ENCODE measurements at places on chromosomes 7 and 10.

DNA sequence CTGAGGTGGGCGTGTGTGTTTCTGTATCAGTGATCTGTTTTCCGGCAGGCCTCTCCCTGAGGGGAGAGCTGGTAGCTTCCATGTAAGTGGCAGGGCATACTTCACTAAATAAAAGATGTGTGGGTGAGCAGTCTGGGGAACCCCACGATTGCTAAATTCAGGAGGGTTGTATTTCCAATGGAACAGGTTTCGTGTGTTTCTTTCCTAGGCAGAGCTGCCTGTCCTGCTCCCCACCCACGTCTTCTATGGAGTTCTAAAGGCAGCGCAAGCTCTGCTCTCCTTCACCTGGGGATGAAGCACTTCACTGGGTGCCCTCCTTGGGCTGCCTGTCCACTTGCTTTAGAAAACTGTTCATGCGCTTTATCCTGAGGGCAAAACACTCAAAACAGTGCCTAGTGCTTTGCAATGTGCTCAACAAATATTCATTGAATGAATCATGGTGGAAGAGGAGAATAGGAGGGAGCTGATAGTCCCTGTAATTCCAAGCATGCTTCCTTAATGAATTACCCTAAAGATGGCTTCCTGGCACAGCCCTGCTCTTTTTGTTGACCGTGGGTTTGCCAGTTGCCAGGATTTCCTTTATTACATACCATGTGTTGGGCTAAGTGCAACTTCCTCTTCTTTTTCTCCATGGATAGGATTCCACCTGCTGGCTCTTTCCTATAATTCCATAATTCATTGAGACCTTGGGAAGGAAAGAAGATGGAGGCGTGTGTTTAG lies 50.6 kb upstream of the SRPK2 start:
- DNase-seq: no peak

- no peak for DNase-seq
These were observed 2.6 kb downstream of the PRLHR start for GRCh38 chr10:118592675-118593330.

GRCh38 chr7:21550076-21550475 lies 7.2 kb downstream of the DNAH11 start:
- DNase-seq: no peak

DNA sequence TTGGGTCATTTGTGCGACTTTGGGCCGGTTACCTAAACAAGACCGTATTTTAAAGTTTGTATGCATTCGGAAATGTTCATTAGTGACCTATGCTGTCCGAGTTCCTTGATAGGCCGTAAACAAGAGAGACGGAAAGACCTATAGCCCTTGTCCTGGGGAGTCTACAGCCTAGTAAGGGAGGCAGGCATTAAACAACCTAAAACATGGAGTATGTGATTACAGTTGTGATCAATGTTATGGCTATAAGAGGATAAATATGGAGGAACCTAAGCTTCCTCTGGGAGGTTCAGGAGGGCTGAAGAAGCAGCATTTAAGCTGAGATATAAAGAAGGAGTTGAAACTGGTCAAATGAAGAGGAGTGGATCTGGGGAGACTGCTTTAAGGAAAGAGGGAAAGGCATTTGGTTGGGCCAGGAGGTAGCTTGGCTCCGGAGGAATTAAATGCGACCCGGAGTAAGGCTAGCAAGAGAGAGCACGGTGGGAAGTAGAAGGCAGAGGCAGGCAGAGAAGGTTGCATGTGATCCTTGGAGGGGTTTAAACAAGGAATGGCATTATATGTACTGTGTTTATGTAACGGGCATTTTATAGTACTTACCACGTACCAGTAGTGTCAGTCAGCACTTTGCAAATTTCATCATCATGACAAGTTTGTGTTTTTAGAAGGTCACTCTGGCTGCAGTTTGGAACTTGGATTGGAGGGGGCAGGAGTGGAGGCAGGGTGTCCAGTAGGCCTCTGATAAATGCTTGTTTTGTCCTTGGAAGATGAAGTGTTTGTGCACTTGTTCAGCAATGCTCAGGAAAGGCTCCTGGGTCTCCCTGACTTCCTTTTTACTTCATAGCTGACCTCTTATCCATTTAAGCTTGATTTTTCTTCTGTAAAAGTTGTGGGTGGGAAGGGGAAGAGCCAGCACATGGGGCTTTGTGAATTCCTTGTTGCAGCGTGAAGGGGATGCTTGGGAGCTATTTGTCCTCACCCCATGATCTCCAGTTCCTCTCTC lies 1.0 kb upstream of the AVPI1 start:
- no peak for DNase-seq

- no peak for DNase-seq
These were observed 2.0 kb upstream of the BLVRA start for GRCh38 chr7:43756368-43757072.

- no peak for DNase-seq
These were observed 334.8 kb downstream of the TNS3 start for GRCh38 chr7:47247132-47247531.

- no peak for DNase-seq
These were observed 18.3 kb downstream of the CALHM2 start for GRCh38 chr10:103433858-103434257.

DNA sequence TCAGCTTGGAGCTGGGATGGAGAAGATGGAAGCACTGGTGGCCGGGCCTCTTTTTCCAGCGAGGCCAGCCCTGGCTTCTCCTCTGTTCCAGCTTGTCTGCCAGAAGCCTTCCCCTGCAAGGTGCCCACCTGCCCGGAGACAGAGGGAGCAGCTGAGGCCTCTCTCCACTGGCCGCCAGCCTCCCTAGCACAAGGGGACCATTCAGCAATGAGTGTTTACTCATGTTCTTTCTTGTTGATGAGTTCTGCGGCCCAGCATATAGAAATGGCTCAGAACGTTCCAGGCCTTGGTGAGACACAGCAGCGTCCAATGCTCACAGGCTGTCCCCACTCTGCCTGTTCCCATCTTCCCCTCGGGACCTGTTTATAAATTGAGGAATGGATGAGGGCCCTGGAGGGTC lies 47.3 kb downstream of the CHST3 start:
- DNase-seq: no peak

GRCh38 chr10:34537629-34538231 lies 277.4 kb downstream of the PARD3 start:
- no peak for DNase-seq

- no peak for DNase-seq
These were observed 143.4 kb downstream of the TMEM168 start for GRCh38 chr7:112646783-112647182.

DNA sequence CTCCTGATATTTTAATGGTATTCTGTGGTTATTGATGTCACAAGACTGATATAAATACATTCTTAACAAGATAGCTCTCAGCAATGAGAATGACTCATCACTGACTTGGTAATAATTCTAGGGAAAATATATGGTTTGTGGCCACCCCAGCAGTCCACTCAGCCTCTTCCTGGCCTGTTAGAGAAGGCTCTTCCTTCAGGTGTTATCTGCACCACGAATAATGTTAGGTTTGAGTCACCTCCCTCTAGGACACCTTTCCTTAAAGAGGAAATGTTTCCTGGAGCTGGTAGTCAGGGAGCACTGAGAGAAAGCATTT lies 163.3 kb downstream of the SVIL start:
- no peak for DNase-seq

- DNase-seq: no peak
These were observed 107.4 kb downstream of the CLEC2L start for GRCh38 chr7:139630643-139631519.

- no peak for DNase-seq
These were observed 60.7 kb downstream of the CD36 start for GRCh38 chr7:80699045-80699638.

GRCh38 chr10:88975377-88975720 lies 15.2 kb upstream of the FAS start:
- no peak for DNase-seq

- no peak for DNase-seq
These were observed 16.8 kb downstream of the DOCK1 start for GRCh38 chr10:126921974-126922525.

- DNase-seq: no peak
These were observed 217.0 kb upstream of the CTBP2 start for GRCh38 chr10:125377368-125377767.

DNA sequence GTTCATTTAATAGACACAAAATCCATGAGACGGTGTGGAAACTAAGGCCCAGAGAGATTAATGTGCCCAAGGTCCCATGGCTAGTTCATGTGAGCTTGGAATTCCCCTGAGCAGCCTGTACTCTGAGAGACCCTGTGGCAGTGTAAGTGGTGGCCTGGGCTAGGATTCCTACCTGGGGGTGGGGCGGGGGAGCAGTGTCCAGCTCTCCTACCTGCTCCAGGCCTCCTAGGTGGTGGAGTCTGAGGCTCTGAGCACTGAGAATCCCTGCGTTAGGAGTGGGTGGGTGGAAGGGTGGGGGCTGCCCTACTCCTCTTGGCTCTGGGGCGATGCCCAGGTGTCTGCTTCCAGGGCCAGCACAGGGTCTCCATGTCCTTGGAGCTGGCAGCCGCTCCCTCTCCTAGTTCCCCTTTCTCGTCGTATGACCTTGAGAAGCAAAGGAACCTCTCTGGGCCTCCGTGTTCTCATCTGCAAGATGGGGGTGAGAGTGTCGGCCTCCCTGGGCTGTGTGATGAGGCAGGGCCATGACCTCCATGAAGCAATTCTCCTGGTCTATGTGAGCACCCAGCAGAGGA lies 2.5 kb downstream of the SNCG start:
- no peak for DNase-seq

DNA sequence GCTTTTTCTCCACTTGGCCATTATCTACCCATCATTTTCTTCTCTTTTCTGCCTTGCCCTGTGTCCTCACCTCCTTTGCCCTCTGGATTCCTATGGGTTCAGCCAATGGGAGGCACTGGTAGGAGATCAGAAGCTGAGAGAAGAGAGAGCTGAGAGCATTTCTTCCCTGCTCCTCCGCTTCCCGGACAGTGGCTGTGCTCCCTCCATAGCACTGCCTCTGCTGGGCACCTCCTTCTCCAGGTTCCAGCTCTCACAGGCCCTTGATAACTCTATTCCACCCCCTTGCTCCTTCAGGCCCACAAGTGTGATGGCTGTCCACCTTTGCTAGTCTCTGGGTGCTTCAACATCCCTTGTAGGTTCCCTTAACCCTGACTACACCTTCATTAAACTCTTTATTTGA lies 79.6 kb downstream of the LSM5 start:
- no peak for DNase-seq

DNA sequence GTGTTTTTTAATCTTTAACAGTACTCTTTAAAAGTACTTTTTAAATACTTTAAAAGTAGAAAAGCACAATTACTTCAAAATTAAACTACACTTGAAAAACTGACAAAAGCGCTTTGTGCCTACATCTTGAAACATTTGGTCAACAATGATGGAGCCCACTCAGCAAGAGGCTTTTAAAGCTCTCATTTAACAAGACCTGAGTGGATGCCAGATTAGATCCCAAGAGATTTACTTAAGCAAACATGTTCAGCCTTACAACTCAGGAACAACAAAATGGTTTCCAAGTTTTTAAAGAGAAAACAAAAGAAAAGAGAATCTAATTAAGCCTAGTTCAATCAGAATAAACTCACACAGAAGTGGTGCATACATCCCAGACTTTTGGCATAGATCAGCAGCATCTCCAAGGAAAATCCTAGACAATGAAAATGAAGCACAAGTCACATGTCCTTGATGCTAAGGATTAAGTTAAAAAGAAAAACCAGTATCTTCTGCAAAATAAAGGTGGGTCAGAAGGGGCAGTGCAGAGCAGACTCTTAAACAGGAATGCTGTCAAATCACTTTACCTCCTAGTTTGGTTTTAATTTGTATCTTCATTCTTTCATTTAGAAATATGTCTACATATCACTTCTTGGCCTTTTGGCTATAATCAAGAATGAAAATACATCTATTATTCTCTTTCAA lies 26.2 kb downstream of the HIBADH start:
- DNase-seq: no peak
